ENCODE measurements at places on chromosomes 7 and 10. TPM values are rescaled to one million over a fixed set of nuclear protein-coding genes. Genes with fewer than 3 reads are reported as not detected.

Gene LRIT1
- not detected for total RNA-seq

- no peak for DNase-seq
- H3K27me3 ChIP-seq: no peaks in the 10 kb centered on the region
- no peaks in the 10 kb centered on the region for H3K36me3 ChIP-seq
- H3K4me1 ChIP-seq: no peaks in the 10 kb centered on the region
Measured at GRCh38 chr7:118615681-118616080, 391.2 kb downstream of the ANKRD7 start.

Gene LOXL4
- 6.9 TPM for total RNA-seq

Gene ITGB8
- total RNA-seq: 154 TPM

Gene CNTNAP2
- total RNA-seq: not detected

Gene PPP1R3A
- not detected for total RNA-seq

Gene ZNF425
- 2.1 TPM for total RNA-seq

Gene NRG3
- total RNA-seq: 0.16 TPM

GRCh38 chr10:125693524-125693847, 10.5 kb upstream of the TEX36 start:
- H3K4me1 ChIP-seq: no peaks in the 10 kb centered on the region
- peak; percentile 44 for DNase-seq
- no peaks in the 10 kb centered on the region for H3K36me3 ChIP-seq
- H3K27me3 ChIP-seq: no peaks in the 10 kb centered on the region

GRCh38 chr7:47132471-47132870, 449.4 kb downstream of the TNS3 start:
- no peaks in the 10 kb centered on the region for H3K27me3 ChIP-seq
- no peak for DNase-seq
- no peak overlapping the region for H3K4me3 ChIP-seq
- no peaks in the 10 kb centered on the region for H3K4me1 ChIP-seq
- no peak overlapping the region for H3K27ac ChIP-seq

DNA sequence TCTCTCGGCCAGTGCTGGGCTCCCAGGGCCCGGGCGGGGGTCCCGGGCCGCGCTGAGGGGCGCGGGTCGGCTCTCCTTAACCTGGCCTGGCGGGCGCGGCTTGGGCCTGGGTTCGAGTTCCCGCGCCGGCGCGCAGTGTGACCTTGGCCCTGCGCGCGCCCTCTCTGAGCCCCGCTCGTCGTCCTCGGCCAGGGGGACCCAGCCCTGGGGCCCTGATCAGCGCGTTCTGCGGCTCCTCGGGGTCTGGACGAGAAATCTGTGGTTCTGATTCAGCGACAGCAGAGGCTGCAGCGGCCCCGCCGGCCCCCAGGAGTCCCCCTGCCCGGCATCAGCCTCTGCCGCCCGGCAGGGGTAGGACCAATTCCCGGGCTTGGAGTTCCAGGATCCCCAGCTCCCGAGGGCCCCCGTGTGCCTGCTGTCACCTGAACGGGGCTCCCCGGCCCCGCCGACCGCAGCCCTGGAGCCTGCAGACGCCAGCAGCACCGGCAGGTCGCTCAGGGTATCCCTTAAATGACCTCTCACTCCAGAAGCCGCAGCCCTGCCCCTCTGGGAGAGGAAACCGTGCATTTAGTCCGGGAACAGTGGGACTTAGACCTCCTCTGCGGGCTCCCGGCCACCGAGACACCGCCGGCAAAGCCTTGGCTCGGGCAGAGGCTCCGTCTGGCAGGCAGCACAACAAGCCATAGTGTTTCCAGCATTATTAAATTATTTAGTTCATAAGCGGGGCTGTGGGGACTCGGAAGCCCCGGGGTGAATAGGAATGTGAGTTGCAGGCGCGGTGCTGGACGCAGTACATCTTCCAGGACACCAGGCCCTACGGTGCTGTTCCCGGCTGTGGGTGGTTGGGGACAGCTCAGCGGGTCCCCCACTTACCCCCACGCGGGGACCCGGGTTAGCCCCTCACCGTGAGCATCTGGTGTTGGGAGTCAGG, 572 bp downstream of the CHST12 start:
- no peak for DNase-seq
- no peaks in the 10 kb centered on the region for H3K36me3 ChIP-seq
- no peaks in the 10 kb centered on the region for H3K27me3 ChIP-seq

GRCh38 chr10:22433875-22434274, 88.6 kb downstream of the SPAG6 start:
- H3K36me3 ChIP-seq: no peaks in the 10 kb centered on the region
- no peak overlapping the region for H3K27ac ChIP-seq
- no peaks in the 10 kb centered on the region for H3K4me1 ChIP-seq
- no peak for DNase-seq

Gene CPEB3
- total RNA-seq: 12.1 TPM

DNA sequence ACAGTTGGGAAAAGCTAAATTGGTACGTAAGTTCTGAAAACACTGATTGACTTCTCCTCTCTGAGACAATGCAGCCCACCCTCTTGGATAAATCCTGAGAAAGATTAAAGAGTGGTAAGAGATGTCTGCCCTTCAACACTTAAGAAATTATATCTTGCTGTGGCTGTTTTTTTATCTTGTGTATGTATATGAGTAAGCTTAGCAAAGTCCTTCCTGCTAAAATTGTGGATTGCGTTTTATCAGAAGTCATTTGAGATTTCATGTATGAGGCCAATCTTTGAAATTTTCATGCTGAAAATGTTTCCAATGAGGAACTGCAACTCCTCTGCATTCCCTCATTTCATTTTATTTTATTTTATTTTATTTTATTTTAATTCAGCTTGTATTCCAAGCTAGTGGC, 106.2 kb upstream of the INHBA start:
- H3K36me3 ChIP-seq: no peaks in the 10 kb centered on the region
- H3K4me3 ChIP-seq: no peak overlapping the region
- H3K27me3 ChIP-seq: no peaks in the 10 kb centered on the region
- no peak overlapping the region for H3K27ac ChIP-seq

- H3K4me3 ChIP-seq: no peak overlapping the region
- no peaks in the 10 kb centered on the region for H3K27me3 ChIP-seq
- H3K27ac ChIP-seq: no peak overlapping the region
- H3K36me3 ChIP-seq: no peaks in the 10 kb centered on the region
- H3K4me1 ChIP-seq: no peaks in the 10 kb centered on the region
Measured at GRCh38 chr7:901388-902154, 25.2 kb downstream of the GET4 start.

Gene RBP4
- total RNA-seq: 813 TPM

GRCh38 chr7:130322615-130323014, 22.0 kb upstream of the CPA5 start:
- no peaks in the 10 kb centered on the region for H3K4me1 ChIP-seq
- no peak overlapping the region for H3K4me3 ChIP-seq
- DNase-seq: peak; percentile 72
- no peaks in the 10 kb centered on the region for H3K27me3 ChIP-seq
- H3K27ac ChIP-seq: no peak overlapping the region
- H3K36me3 ChIP-seq: no peaks in the 10 kb centered on the region

Gene NEUROD6
- total RNA-seq: not detected

DNA sequence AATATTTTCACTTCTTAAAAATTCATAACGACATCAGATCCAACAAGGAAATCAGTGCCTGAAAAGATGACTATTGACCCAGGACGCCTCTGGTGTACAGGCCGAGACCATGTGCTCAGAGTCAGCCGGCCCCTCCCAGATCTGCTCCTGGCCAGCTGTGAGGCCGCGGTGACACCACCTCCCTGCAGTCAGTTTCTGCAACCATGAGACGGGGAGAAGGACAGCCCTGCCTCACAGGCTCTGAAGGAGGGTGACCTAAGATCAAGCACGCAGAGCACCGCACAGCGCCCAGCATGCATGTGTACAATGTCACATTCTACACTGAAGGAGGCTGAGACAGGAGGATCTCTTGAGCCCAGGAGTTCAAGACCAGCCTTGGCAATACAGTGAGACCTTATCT, 2.6 kb upstream of the GPER1 start:
- H3K27ac ChIP-seq: no peak overlapping the region
- H3K36me3 ChIP-seq: no peaks in the 10 kb centered on the region
- H3K4me1 ChIP-seq: peaks cover 17% of the 10 kb centered on the region
- no peak for DNase-seq
- no peaks in the 10 kb centered on the region for H3K27me3 ChIP-seq

- H3K36me3 ChIP-seq: no peaks in the 10 kb centered on the region
- no peak for DNase-seq
- no peaks in the 10 kb centered on the region for H3K4me1 ChIP-seq
- no peak overlapping the region for H3K27ac ChIP-seq
- H3K4me3 ChIP-seq: no peak overlapping the region
Measured at GRCh38 chr10:3393958-3394357, 221.4 kb upstream of the PITRM1 start.

GRCh38 chr10:122487174-122487765, 25.9 kb downstream of the HTRA1 start:
- no peak overlapping the region for H3K27ac ChIP-seq
- no peaks in the 10 kb centered on the region for H3K4me1 ChIP-seq
- H3K27me3 ChIP-seq: no peaks in the 10 kb centered on the region
- H3K36me3 ChIP-seq: no peaks in the 10 kb centered on the region
- no peak for DNase-seq
